Globus pallidus (tissue), 1 donor: ENCODE measurements at places on chromosomes 11 and 22.
A peak's percentile ranks its signal among the peaks of the same experiment; 100 is the strongest.

DNA sequence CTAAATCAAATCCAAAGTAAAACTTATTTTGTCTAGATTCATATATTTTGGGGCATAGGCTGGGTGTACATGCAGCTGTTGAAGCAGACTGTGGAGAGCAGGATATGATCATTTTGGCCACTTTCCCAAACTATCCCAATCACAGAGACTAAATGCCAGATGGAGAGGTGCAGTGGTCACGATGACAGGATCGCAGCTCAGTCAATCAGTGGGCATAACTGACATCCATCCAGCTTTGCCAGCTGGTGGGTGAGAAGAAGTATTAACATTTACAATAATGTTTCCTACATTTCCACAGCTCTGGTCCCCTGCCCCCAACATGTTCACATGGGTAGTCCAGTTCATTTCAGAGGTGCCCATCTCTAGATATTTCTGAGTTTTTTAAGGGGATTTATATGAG is 255.5 kb upstream of the SESN3 start:
- peak; percentile 5 for DNase-seq

- no peak for DNase-seq
Measured at GRCh38 chr11:88310246-88310645, 27.3 kb downstream of the CTSC start.

DNA sequence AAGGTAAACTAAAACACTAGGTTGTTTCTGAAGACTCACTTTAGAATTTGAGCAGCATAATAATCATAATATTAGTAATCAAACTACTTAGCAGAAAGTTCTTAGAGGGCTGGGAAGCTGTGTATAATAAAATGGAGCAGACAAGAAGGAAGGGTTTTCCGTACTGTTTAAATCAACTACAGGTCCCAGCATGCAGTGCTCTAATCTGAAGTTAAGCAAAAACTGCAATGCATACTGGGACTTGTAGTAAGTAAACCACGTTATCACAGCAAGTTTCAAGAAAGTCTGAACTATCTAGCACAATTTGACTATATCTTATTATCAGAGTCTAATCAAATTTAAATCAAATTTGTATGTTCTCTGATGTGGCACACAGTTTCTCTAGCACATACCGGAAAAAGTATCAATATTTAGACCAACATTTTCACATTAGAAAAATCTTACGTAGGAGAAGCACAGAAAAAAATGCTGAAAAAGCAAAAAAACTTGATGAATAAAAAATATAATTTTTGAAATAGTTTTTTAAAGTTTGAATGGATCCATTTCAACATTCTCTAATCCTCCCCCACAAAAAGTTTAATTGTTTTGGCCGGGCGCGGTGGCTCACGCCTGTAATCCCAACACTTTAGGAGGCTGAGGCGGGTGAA is 8.2 kb downstream of the PHF21A start:
- peak; percentile 75 for DNase-seq

DNA sequence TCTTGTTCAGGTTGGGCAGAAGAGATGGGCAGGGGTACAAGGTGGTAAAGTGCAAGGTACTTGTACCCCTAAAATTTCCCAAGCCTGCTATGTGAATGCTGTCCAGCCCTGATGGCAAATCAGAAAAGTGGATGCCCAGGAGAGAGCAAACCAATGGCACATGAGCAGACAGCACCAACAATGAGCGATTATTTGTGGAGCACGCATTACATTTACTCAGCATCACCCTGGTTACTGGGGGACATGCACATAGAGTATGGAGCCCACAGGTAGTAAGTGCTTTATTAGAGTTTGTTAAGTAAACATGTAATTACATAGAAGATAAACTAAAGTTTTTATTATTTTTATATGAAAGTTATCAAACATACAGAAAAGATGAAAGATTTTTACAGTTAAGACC is 165.7 kb downstream of the NTM start:
- DNase-seq = peak; percentile 66

GRCh38 chr11:2303627-2304505 is 2.1 kb downstream of the TSPAN32 start:
- no peak for DNase-seq

- DNase-seq = no peak
Measured at GRCh38 chr11:18853086-18853720, 61.6 kb upstream of the PTPN5 start.

GRCh38 chr11:57349491-57350274 is 11.5 kb downstream of the P2RX3 start:
- no peak for DNase-seq

- DNase-seq = no peak
Measured at GRCh38 chr11:128893578-128894285, 2.6 kb downstream of the KCNJ5 start.

DNA sequence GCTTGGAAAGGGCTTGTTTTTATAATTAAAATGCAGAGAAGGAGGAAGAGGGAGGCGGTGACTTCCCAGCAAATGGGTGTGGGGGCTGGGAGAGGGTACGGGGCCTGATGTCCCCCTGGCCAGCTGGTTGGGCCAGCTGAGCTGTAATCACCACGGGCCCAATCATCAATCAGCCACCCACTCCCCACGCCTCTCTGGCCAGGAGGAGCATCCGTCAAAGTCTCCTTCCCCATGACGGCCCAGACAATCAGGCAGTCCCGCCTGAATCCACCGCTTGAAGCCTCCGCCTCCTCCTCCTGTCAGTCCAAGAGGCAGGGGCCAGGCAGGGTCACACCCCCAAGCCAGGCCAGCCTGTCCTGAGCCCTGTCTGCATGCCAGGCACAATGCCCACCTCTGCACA is 13.3 kb upstream of the CABP7 start:
- no peak for DNase-seq

DNA sequence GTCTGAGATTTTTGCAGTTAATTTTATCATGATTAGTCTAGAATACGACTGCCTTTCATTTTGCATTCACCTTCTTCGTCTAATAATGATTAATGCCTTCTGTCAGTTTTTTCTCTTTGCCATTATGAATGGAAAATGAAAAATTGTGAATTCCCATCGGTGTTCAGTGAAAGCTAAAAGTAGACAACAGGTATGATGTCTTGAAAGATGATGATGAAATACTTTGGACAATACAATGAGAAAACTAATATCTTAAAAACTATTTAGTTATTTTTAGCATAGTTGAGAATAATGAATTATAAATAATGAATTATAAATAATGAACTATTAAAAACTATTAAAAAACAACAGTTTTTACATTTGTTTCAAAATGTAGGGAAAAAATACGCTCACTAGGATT is 5.0 kb downstream of the C11orf58 start:
- DNase-seq = no peak

DNA sequence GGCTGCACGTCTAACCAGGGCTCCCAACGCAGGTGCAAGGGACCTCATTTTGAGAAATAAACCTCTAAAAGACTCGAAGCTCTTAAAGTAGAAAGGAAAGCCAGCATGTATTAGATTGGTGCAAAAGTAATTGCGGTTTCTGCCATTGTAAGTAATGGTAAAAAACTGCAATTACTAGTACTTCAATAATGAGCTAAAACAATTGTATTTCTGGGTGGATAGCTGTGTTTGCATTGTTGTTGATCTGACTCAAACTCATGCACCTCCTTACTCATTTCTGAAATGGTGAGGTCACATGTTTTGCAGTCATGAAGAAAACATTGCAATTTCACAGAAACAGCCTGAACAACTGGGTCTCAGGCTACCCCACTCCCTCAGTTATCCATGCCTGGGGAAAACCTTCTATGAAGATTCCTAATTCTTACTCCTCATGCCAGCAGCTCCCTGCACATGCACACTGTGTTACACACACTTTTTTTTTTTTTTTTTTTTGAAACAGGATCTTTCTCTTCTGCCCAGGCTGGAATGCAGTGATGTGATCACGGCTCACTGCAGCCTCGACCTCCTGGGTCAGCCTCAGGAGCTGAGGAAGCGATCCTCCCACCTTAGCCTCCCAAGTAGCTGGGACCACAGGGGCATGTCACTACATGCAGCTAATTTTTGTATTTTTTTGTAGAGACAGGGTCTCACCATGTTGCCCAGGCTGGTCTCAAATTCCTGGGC is 24.6 kb downstream of the VWCE start:
- DNase-seq = no peak

DNA sequence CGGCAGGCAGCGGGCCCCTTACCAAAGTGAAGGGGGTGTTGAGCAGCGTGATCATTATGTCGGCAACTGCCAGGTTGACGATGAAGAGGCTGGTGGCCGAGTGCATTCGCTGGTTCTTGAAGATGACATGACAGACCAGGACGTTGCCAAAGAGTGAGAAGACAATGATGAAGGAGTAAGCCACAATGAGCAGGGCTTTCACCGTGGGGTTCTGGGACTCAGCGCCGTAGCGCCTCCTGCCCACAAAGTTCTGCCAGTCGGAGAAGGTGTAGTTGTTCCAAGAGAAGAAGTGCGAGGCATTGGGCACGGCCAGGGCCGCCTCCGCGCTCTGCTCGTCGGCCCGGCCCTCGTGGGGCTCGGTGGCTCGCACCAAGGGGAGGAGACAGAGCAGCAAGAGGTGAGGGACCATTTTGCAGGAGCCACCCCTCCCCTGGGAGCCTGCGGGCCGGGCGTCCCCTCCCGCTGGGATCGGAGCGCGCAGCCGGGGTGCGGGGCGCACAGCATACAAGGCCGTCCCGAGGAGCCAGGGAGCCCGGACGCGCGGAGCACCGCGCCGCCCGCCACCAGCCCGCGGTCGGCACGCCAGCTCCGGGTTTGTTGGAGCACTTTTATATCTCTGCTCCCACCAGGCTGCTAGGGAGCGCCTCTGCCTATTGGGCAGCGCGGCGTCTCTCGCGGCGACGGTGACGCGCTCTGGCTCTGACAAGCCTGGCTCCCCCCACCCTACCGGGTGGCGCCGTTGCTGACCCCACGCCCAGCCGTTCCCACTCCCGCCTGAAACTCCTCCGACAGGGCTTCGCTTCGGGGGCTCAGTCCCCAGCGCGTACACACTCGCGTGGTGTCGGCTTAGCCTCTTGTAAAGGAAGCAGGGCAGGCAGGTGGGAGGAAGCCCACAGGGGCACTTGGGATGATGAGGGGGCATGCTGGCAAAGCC is at the start of gene GPR83:
TSS of gene GPR83 (minus strand) at position 581 of the 934 bp plus-strand sequence. CDS start at position 409, 172 bp downstream.
- no peak for DNase-seq

- peak; percentile 58 for DNase-seq
Measured at GRCh38 chr11:2574553-2575535, 125.0 kb downstream of the KCNQ1OT1 start.

DNA sequence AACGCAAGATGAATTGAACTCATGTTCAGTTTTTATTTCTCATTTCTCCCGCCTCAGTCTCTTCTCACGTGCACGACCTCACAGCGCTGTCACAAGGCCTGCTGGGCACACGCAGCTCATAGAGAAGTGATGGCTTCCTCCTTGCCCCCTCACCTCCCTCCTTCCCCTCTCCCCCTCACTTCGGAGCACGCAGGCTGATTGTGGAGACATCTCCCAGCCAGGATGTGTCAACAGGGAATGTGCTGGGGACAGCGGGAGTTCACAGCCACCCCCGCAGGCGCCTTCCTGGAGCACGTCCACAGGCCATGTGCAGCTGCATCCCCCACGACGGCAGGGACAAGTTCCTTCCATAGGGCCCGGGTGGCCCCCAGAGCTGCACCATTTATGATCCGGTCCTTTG is 29.1 kb upstream of the KRTAP5-6 start:
- no peak for DNase-seq

- peak; percentile 46 for DNase-seq
Measured at GRCh38 chr11:45745065-45745811, 59.7 kb upstream of the SLC35C1 start.

GRCh38 chr11:122094836-122095235 is 21.2 kb downstream of the BLID start:
- no peak for DNase-seq

- DNase-seq = no peak
Measured at GRCh38 chr22:27680636-27681035, 120.9 kb downstream of the MN1 start.

- no peak for DNase-seq
Measured at GRCh38 chr11:121244884-121245283, 47.7 kb upstream of the SC5D start.

DNA sequence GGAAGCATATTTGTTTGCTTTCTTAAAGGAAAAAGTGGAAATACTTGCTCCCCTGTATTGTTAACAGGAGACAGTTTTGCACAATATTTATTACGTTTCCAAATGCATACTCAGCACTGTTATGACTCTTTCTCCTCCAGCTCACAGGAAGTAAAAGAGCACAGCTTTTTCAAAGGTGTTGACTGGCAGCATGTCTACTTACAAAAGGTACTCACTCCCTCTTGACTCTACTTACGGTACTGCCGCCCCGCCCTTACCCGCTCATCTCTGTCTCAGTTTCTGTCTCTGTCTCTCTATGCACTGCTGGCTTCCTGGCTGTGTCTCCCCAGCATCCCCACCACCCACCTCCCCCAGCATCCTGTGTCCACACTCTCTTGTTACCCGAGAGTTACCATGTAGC is 32.2 kb upstream of the MYO18B start:
- DNase-seq = no peak

- no peak for DNase-seq
Measured at GRCh38 chr11:45085646-45086501, 60.6 kb upstream of the PRDM11 start.

- peak; percentile 92 for DNase-seq
Measured at GRCh38 chr11:63916837-63917691, at the start of gene RCOR2. Gene RCOR2 (minus strand): TSS chr11:63917164. CDS start chr11:63916456, 708 bp downstream.

DNA sequence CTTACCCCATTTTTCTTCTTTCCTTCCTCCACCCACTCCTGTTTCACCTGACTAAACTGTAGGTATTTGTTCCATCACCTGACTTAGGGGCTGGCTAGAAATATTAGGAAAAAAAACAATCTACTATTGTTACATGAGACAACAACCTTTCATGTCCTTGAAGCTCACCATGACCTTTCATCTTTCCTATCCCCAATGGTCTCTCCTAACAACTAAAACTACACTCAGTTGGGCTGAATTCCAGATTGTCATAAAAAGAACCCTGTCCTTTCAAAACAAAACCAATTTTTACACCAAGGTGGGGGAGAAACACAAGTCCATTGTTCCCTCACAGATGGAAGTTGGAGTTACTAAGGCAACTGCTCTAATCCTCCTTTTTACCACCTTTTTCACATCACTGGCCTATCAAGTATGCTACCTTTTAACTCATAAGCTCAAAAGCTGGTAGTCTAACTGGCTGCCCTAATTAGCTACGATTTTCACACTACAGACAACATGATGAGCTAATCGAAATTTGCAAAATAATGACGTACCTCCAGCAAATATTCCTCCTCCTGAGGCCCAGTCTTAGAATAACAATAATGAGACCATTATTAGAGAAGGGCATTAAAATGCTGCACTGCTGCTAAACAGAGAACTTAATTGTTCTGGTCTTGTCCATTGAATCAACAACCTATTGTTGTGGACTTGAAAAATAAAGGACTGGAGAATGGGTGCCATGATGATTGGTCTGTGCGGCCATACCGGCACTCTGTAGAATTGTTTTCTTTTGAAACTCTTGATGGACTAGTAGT is 46.5 kb upstream of the SOX6 start:
- DNase-seq = peak; percentile 95

GRCh38 chr11:112504056-112504455 is 243.4 kb upstream of the PLET1 start:
- no peak for DNase-seq
